ENCODE measurements at places on chromosomes 7 and 10. TPM values are rescaled to one million over a fixed set of nuclear protein-coding genes. Genes with fewer than 3 reads are reported as not detected.
A peak's percentile ranks its signal among the peaks of the same experiment; 100 is the strongest.

GRCh38 chr7:85396676-85397075 is 209.8 kb upstream of the SEMA3D start:
- H3K4me3 ChIP-seq: no peak overlapping the region
- no peak for DNase-seq
- no peaks in the 10 kb centered on the region for H3K4me1 ChIP-seq
- H3K27ac ChIP-seq: no peak overlapping the region
- no peaks in the 10 kb centered on the region for H3K36me3 ChIP-seq

GRCh38 chr7:102874966-102875365 is 37.8 kb upstream of the LRRC17 start:
- H3K27me3 ChIP-seq: no peaks in the 10 kb centered on the region
- no peak for DNase-seq
- no peak overlapping the region for H3K27ac ChIP-seq
- no peaks in the 10 kb centered on the region for H3K36me3 ChIP-seq

PDIA4 gene
- 14.7 TPM for total RNA-seq

- H3K36me3 ChIP-seq: no peaks in the 10 kb centered on the region
- H3K4me3 ChIP-seq: no peak overlapping the region
- no peak overlapping the region for H3K27ac ChIP-seq
- H3K4me1 ChIP-seq: no peaks in the 10 kb centered on the region
Observed at GRCh38 chr10:132909491-132910071, 32.8 kb downstream of the CFAP46 start.

FLNC gene
- total RNA-seq: 4,146 TPM

DNA sequence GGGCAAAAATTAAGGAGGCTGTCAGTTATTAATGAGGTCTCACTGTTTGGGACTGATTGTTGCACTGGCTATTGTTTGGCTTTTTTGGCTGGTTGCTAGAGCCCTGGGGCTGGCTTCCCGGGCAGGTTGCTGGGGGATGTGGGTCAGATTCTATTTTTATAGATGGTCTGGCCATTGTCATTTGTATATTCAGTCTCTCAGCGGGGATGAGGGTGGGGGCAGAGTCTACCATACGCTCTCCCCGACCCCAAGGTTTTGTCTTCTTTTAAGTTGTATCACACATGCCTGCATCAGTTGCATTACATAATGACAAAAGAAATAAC is 84.3 kb upstream of the GRB10 start:
- H3K27ac ChIP-seq: no peak overlapping the region
- no peak for DNase-seq

- H3K27ac ChIP-seq: peak within 1 kb of the TSS; percentile 87
- H3K36me3 ChIP-seq: no peaks in the 10 kb centered on the region
- H3K27me3 ChIP-seq: no peaks in the 10 kb centered on the region
- peaks cover 23% of the 10 kb centered on the region for H3K4me1 ChIP-seq
- peak; percentile 80 for DNase-seq
Observed at GRCh38 chr7:55018361-55019190, at the start of gene EGFR. Gene EGFR (plus strand): TSS chr7:55019017. CDS start chr7:55019278, 261 bp downstream.

CCL24 gene
- not detected for total RNA-seq
